ENCODE measurements at places on chromosomes 6 and 20.

GRCh38 chr6:42389736-42390135 lies 62.0 kb downstream of the TRERF1 start:
- DNase-seq, result no peak

- no peak for DNase-seq
Observed at GRCh38 chr6:149284904-149285303, 32.6 kb upstream of the TAB2 start.

GRCh38 chr6:148868901-148869300 lies 122.1 kb downstream of the UST start:
- DNase-seq, result no peak

GRCh38 chr6:25027221-25027916 lies 91.6 kb upstream of the RIPOR2 start:
- no peak for DNase-seq

GRCh38 chr20:13140775-13141174 lies 80.3 kb upstream of the ISM1 start:
- no peak for DNase-seq

GRCh38 chr6:87082160-87082721 lies 12.7 kb downstream of the CGA start:
- no peak for DNase-seq

DNA sequence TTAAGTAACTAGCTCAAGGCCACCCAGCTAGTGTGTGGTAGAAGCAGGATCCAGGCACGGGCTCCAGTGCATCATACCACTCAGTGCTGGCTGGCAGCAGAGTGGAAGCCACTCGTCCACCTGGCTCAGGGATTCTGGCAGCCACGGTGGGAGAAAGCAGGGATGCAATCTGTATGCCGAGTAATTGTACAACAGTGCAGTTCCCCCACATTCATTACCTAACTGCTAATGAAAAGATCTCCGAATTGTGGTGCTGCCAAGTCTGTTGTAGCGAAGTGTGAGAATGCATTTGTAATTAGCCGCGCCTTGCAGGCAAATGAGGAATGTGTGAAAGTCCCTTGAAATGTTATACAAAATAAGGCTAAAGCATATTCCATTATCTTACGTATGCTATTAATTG lies 29.0 kb downstream of the KCNG1 start:
- no peak for DNase-seq

DNA sequence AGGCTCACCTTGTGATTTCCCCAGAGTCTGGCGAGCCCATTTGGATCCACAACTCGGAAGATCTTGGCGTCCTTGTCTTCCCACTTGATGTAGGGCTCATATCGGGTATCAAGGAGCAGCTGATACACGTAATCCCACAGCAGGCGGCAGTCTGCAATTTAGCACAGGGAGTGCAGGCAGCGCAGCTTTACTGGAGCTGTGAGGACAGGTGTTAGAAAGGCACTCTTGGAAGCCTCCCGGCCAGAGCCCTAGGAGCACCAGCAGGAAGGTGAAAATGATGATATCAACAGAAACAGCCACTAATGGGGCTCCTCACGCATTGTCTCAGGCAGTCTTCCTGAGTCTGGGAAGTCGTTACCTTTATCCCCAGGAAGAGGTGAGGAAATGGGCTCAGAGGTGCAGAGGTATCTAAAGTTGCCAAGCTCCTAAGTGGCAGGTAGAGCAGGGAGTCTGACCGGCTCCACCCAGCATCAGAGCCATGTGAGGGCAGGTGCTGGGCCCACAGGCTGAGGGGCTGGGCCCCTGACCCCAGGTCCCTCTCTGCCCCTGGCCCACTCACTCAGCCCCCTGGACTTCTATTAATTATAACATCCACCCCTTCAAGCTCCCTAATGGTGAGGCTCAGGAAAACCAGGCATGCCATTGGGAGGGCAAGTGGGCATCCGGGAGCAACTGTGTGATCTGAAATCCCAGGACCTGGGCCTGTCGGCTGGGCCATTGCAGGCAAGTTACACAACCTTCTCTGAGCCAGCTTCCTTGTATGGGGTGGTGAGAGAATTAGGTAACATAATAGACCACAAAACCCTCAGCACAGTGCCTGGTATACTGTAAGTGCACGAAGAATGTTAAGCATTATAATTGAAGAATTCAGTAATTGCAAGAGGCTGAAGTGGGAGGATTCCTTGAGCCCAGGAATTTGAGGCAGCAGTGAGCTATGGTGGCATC lies 18.3 kb downstream of the ETV7 start:
- DNase-seq, result peak; percentile 31

DNA sequence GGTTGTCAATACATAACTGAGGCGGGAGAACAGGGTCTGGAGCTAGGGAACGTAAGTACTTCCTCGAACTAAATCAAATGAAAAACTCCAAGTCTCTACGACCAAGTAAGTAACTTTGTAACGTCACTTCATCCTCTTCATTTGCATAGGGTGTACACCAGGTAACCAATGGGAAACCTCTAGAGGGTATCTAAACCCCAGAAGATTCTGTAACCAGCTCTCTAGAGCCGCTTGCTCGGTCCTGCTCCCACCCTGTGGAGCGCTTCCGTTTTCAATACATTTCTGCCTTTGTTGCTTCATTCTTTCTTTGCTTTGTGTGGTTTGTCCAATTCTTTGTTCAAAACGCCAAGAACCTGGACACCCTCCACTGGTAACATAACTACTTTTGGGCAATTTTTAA lies 133.5 kb upstream of the TMEM170B start:
- DNase-seq, result no peak

DNA sequence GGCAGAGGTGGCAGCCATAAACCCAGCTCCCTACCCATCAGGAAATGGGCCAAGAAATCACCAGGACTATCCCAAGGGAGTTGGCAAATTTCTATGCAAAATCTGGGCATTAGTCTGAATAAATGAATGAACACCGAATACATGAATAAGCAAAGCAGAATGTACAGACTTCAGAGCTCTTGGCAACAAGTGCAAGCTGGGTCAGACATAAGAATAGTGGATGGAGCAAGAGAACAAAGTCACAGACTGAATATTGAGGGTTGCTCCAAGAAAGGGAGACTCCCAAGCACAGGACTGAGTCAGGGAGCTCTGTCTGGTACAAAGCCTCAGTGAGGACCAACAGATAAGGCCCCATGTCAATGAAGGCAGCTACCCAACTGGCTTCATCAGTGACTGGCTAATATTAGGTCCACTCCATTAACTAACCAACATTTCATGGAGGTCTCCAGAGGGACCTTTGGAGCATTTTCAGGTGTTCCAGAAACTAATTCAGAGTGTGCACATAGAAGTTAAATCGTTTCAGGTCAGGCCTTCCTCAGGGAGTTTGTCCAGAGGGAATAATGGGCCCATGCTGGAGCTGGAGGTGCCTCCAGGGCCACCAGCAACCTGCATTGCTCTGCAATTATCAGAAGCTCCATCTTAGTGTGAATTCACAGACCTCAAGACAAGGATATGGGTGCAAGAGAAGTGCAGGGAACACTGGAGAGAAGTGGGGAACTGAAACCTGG lies 191.5 kb upstream of the RALGAPA2 start:
- DNase-seq, result no peak

GRCh38 chr6:148635070-148635743 lies 111.6 kb upstream of the UST start:
- DNase-seq, result no peak

- DNase-seq, result no peak
Observed at GRCh38 chr6:9511157-9511556, 903.7 kb downstream of the TFAP2A start.

DNA sequence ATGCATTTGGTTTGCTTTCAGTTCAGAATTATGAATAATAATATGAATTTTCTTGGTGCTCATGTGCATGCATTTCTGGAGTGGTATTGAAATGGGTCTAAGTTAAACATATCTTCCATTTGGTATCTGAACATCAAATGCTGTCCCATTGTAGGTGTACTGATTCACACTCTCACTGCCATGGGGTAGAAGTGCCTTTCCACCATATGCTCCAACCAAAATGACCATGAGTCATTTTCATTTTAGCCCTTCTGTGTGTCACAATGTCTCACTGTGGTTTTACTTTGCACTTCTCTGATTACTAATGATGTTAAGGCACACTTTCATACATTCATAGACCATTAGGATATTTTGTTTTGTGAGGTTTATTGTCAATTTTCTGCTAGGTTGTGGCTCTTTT lies 211.9 kb downstream of the HAO1 start:
- DNase-seq, result no peak

DNA sequence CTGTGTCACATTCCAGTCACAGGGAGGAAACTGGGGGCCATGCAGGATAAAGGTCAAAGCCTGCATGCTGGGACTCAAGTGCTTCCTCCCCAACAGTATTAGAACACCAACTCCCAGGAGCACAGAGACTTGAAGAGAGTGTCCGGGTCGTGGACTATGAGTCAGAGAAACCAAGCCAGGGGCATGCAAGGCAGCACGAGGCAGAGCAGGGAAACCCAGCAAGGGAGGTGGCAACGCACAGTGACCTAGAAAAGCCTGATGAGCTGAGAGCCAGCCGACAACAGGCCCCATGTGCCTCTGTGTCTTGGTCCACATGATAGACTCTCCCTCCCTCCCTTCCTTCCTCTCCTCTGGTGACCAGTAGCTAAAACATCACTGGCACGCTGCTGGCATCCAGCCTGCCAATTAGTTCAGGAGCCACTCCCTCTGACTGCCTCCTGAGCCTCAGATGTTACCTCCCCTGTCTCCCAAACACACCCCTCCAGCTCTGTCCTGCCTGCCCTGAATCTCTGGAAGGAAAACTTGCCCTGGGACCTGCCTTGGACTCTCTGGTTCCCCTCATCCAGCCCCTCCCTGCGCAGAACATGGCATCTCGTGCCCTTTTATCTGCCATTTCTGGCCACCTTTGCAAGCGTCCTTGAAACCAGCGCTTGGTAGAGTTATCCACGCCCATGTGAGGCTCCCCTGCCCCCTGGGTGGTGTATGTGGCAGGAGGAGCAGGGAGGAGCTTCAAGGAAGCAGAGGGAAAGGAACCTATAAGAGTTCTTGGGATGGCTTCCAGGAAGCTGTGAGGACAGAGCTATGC lies 16.2 kb upstream of the RNF39 start:
- DNase-seq, result peak; percentile 47

GRCh38 chr20:23265226-23265625 lies 85.4 kb upstream of the NXT1 start:
- no peak for DNase-seq

GRCh38 chr6:133854364-133855275 lies 34.3 kb upstream of the TCF21 start:
- no peak for DNase-seq

- DNase-seq, result peak; percentile 78
Observed at GRCh38 chr20:10603971-10604864, 69.6 kb downstream of the JAG1 start.

DNA sequence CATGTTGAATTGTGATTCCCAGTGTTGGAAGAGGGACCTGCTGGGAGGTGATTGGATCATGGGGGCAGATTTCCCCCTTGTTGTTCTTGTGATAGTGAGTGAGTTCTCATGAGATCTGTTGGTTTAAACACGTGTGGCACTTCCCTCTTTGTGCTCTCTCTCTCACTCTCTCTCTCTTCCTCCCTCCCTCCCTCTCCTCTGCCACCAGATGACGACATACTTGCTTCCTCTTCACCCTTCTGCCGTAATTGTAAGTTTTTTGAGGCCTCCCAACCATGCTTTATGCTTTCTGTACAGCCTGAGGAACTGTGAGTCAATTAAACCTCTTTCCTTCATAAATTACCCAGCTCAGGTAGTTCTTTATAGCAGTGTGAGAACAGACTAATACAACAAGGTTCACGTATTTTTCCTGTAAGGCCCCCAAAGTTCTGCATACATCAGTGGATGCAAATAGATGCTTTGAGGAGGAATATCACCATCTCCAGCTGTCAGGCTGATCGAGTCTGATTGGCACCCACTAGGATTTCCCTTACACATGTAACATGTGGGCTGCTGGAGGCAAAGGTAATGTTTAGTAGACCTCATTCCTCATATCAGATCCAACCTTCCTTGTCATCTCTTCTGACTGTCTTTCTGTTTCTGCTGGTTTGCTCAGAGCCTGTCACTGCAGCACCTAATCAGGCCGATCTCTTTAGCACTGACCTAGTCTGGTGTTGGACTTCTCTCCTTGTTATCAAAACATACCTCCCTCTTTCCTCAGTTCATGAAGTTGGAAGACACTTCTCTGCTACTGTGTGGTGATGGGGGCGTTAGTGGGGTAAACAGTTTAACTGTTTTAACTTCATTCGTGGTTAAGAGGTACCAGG lies 54.3 kb upstream of the BACH2 start:
- DNase-seq, result no peak

DNA sequence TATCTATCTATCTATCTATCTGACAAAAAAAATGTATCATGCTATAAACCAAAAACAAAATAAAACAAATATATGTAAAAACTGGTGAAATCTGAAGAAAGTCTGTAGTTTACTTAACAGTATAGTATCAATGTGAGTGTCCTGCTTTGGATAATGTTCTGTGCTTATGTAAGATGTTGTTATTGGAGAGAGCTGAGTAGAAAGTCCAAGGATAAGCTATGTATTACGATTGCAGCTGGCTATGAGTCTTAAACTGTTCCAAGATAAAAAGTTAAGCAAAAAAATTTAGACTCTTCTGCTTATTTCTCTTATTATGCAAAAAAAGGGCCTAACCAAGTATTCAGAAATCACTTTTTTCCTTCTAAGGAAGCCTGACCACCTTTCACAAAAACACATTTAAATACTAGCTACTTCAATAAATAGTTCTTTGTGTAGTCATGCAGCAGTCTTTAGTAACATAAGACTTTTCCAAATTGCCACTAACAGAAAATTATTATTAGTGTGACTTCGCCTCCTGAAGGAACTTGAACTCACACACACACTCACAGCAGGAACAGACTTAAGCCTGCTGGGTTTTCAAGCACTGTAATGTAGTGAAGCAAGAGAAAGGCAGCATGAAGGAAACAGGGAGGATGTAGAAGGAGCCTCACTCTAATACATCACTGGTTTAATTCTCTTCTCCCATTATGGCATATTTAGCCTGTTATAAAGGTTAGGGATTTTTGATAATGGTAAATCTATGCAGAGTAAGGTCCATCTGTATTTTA lies 265.8 kb upstream of the GJE1 start:
- no peak for DNase-seq

DNA sequence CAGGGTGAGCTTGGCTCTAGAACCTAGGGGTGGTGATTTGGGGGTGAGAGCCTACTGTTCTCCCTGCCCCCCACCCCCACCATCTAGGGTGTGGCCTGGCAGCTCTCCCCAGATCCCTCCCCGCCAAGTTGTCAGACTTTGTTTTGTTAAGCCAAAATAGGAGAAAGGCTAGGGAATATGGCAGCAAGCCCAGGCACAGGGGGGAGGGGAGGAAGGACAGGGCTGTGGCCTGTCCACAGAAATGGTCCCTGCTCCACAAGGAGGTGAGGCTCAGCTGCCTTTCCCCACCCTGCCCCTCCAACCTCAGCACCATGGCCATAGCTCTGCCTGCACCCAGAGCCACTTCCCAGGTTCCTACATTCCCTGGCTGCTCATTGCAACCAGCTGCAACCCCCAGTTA lies 17.2 kb downstream of the SCUBE3 start:
- peak; percentile 89 for DNase-seq

GRCh38 chr6:147507162-147508041 lies 1.1 kb upstream of the SAMD5 start:
- no peak for DNase-seq

GRCh38 chr6:18148304-18149025 lies 6.4 kb downstream of the TPMT start:
- no peak for DNase-seq

GRCh38 chr6:144893680-144894151 lies 608.6 kb downstream of the UTRN start:
- DNase-seq, result no peak
